Testis (tissue), 5 donors: ENCODE measurements at places on chromosomes 7 and 10.
A peak's percentile ranks its signal among the peaks of the same experiment; 100 is the strongest.

DNA sequence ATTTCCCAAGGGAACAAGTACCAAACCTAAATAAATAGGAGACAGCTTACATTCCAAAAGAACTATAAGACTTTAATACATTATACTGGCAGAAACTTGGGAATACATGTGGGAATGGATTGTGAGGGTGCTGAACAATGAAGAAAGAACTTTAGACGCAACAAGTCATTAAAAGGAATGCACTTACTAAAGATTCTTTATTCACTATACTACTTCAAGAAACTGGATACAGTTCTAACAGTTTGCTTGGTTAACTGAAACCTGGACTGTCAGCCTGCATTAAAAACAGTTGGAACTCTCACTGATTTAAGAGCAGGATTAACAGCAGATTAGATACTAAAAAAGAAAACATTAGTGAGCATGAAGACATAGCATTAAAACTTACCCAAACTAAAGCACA is 12.0 kb downstream of the CACUL1 start:
- no peak for DNase-seq

DNA sequence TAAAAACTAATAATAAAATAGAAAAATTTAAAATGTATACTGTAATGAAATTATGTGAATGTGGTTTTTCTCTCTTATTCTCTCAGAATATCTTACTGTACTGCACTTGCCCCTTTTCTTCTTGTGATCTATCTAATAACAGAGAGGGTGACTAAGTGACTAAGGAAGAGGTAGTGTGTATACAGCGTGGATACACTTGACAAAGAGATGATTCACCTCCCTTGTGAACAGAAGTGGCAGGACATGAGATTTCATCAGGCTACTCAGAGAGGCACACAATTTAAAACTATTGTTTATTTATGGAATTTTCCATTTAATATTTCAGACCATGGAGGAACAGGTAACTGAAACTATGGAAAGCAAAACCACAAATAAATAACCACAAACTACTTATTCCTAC is 806.6 kb upstream of the GHITM start:
- DNase-seq, result no peak

DNA sequence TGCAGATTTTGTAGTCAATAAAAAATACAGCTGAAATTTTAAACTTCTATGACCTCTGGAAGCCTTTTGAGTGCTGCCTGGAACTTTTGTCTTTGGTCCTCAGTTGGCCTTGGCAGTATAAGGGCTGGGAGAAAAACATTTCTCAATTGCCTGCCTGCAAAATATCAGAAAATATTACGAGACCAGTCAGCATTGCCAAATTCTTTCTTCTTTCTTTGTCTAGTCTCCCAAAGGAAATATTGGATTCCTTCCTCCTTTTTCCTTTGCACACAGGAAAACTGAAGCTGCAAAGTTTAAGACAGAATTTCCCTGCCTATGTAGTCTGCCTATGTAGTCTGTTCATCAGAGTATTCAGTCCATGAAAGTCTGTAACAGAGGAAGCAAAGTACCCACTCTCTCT is 95.9 kb downstream of the CHRM2 start:
- DNase-seq, result no peak

DNA sequence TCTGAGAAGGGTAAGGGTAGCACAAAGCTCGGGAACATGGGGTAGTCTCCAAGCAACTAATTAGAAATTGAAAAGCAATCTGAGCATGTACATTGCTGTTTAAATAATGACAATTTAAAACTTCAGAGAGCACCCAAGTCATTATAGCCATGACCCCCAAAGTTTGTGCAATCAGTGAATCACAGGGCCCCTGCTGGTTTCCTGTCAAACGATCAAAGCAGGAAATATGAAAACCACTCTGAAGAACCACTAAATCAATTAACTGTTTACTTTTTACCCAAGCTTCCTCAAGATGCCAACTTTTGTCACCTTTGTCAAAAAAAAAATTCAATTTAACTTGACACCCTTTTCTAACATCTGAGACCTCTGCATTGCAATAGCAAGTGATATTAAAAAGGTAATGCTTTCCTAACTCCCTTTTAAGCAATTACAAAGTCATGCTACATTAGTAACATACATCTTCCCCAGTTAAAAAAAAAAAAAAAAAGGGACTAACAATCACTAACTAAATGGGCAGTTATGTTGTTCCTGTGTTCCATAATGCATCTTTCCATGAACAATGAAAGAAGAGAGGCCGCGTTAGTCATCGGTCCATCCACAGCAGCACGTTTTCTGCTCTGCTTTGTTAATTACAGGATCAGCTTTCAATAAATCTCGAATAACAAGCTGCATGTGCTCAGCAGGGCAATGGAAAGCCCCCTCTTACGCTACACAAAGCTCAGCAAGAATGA is 80.6 kb downstream of the ETV1 start:
- no peak for DNase-seq

DNA sequence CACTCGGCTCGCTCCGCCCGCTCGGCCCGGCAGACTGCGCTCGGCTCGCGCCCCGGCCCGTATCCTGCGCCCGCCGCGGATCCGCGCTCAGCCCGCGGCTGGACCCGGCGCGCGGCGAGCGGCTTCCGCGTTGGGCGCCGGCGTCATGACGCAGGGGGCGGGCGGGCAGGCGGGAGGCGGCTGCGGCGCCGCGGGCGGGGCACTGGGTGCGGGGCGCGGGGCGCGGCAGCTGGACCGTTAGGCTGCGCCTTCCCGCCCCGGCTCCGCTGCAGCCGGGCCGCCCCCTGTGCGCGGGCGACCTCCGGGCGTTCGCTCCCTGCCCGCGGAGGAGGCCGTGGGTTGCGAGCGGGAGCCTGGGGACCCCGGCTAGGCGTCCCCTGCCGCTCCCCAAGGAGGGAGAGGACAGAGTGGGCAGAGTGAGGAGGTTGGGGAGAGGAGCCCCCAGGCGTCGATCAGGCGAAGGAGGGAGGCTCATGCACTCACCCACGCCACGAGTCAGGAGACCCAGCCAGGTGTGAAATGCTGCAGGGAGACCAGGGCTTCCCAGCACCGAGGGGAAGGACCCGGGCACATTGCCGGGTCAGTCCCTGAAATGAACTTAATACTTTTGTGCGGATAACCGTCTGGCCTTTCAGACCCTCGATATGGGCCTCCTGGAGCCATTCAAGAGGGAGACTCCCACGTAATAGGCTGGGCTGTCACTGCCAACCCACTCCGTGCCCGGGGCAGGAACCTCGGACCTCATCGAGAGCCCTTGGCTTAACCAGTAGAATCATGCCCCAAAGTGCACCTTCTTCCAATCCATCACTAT is at the start of gene PIP4K2A:
PIP4K2A (minus strand) TSS at position 100 of the 811 bp plus-strand sequence. CDS start 252 bp downstream, outside the sequence.
- peak; percentile 75 for DNase-seq

DNA sequence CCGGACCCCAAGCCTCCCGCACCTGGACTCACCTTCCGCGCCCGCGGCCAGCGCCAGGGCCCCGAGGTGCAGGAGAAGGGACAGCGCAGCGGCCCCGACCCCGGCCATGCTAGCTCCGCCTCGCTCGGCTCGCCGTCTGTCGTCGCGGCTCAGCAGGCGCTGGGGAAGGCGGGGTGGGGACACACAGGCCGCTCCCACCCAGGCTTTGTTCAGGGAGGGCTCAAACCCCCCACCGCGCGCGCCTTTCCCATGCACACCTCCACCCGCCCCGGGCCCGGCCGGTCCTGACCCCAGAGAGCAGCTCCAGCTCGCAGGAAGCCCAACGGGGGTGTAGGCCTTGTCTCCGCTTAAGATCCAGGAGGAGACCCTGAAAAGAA is at the start of gene KCP:
KCP (minus strand) TSS at position 141 of the 377 bp plus-strand sequence; CDS start at position 108, 33 bp downstream.
- DNase-seq, result no peak

DNA sequence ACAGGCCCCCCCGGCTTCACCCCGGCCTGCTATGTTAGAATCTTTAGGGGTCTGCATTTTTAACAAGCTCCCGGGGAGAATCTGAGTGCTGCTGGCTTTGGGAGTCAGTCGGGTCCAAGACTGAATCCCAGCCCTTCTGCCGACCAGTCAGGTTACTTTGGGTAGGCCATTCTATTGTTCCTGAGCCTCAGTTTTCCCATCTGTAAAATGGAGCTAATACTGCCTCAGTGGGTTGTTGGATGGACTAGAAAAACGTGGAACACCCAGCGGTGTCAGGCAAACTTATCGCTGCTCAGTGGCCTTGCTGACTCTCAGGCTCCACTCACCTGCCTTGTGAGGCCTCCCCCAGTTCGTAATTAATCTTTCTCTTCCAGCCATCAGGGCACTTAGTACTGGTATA is 11.7 kb downstream of the TBATA start:
- peak; percentile 2 for DNase-seq

GRCh38 chr7:64838691-64839090 is 44.5 kb downstream of the ZNF138 start:
- no peak for DNase-seq

DNA sequence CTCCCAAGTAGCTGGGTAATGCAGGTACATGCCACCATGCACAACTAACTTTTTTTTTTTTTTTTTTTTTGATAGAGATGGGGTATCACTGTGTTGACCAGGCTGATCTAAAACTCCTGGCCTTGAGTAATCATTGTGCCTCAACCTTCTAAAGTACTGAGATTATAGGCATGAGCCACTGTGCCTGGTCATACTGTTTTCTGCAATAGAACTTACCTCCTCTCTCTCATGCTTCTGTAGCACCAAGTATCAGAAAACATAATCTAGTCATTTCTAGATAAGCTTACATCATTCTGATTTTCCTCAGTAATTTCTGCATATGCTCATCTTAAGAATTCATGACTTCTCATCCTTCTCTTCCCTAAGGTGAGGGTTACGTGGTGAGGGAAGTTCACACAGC is 210.0 kb downstream of the IMMP2L start:
- DNase-seq, result no peak

GRCh38 chr7:158760936-158761335 is 56.3 kb upstream of the NCAPG2 start:
- no peak for DNase-seq

GRCh38 chr10:107561136-107561650 is 396.7 kb upstream of the SORCS1 start:
- DNase-seq, result no peak

GRCh38 chr10:44824607-44825006 is 86.5 kb upstream of the TMEM72 start:
- DNase-seq, result no peak

- DNase-seq, result peak; percentile 78
These were observed 1.5 kb downstream of the KMT2E start for GRCh38 chr7:105015390-105015965.

GRCh38 chr7:18521236-18521589 is 25.7 kb downstream of the HDAC9 start:
- DNase-seq, result no peak

- DNase-seq, result no peak
These were observed 108.6 kb upstream of the ARID5B start for GRCh38 chr10:61792921-61793320.

DNA sequence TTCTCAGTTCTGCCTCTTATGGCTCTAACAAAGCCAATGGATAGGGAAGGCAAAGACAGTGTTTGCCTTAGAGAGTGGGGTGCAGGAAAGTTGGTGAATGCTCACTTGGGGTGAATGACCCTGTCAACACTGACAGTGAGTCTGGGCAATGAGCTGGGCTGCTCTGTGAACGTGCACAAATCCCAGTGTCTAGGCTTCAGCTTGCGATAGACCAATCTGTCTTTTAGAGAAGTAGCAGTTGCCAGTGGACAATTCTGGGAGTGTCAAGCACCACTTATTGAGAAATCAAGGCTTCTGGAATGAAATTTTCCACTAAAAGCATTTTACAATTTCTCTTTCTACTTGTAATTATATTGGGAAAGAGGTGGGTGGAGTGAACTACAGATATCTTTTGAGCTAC is 141.4 kb downstream of the HERPUD2 start:
- no peak for DNase-seq

GRCh38 chr7:98244871-98245270 is 7.2 kb downstream of the TECPR1 start:
- no peak for DNase-seq

DNA sequence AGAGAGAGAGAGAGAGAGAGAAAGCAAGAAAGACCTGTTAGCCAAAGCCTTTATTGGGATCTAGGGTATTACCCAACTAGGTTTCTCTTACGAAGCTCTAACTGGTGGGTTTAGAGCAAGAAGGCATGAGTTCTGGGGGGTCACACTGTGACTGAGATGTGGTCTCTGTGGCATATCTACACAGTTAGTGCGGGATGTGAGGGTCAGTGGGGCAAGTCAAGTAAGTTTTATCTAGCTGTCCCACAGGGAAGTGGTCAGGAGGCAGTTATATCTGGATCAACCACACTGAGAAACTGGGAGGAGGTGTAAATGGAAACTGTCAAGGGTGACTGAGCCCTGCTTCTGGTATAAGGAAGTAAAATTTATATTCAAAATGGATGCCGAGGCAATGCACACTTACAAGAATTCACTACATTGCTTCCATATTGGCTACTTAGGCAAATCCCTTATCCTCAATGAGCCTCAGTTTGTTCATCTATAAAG is 331.6 kb upstream of the HPS1 start:
- DNase-seq, result no peak

GRCh38 chr10:119103241-119103902 is 541 bp upstream of the DENND10 start:
- no peak for DNase-seq

- DNase-seq, result no peak
These were observed 29.0 kb downstream of the ANKMY2 start for GRCh38 chr7:16616542-16616941.

- no peak for DNase-seq
These were observed 100.1 kb downstream of the OTUD1 start for GRCh38 chr10:23538968-23539367.

- DNase-seq, result no peak
These were observed 1132.0 kb upstream of the LRRTM3 start for GRCh38 chr10:65793738-65794425.

DNA sequence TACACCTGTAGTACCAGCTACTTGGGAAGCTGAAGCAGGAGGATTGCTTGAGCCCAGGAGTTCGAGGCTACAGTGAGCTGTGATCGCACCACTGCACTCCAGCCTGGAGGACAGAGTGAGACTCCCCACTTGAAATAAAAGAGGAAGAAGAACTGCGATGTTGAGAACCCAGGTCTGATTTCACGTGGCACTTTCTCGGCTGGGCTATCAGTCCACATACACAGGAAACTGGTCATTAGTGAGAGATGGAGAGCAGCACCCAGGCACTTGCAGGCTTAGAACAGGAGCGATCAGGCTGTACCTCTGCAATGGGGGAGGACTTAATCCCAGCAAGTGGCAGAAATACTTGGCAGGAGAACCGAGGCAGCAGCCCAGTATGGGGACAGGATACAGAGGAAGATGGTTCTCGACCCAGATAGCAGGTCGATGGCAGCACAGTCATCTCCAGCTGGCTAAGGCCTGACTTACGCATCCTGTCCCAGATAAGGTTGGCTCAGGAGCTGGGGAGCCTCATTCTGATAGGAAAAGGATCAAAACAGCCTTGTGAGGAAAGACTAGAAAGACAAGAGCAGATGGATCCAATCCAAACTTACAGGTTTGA is 487.7 kb upstream of the AUTS2 start:
- DNase-seq, result no peak
